ENCODE measurements at places on chromosomes 7 and 10.

DNA sequence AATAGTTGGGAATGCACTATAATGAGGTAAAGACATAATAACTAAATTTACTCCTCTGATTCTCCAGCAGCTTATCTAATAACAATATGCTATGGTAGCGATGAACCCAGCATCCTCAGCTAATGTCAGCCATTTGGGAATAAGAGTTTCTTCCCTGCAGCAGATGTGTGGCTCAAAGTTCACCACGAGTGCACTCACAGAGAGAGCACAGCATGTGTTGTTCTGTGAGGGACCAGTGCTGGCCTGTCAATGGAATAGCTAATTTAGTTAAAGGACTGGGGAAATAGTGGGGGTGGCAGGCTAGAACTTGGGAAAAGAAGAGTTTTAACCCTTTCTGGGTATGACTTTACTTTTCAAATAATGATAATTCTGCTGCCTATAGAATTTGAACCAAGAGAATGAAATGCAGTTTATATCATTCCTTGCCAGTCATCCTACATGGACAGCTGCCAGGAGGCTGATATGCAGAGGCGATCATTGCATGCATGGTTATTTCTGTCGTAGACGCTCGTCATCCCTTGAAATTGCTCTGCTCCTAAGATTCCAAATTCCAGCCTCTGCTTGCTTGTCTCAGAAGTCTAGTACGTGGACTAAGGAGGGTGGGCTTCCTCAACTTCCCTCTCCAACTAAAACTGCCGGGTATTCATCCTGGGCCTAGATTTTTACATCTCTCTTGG, 355.6 kb downstream of the RNLS start:
- DNase-seq, result no peak

- no peak for DNase-seq
These were observed 92.6 kb downstream of the JAZF1 start for GRCh38 chr7:28088032-28088431.

DNA sequence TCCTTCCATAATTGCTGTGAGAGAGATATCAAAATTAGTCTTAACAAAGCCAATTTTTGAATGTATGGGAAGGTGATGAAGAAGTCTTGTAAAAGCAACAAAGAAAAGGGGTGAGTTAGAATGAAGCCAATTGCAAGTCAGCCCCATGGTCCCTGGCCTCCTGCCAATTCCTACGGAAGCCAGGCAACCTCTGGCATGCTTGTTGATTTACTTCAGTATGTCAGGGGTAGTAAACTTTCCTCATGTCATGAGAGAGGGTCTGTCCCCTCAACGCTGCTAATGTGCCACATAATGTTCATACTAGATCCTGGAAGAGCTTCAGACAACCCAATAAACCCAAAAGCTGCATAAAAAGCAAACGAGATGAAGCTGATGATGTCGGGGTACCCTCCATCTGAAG, 159.1 kb upstream of the YAE1 start:
- peak; percentile 20 for DNase-seq

GRCh38 chr10:67487199-67487598, 208.8 kb downstream of the CTNNA3 start:
- no peak for DNase-seq

DNA sequence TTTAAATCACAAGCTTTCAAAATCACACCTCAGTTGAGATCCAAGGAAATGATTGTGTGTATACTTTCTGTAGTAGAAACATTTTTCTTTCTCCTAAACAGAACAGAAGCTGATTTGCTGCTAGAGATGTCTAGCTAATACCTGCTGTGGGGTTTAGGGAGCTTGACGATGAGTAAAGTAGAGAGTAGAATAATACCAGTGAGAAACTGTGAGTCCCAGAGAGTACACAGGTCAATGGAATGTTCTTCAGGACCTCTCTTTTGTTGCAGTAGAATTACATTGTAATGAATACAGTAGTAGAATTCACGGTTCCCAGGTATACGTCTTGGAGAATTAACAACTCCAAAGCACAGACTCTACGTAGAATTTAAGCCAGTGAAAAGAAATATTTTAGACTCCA, 18.0 kb downstream of the TRUB1 start:
- DNase-seq, result no peak

GRCh38 chr10:6619660-6620059, 39.6 kb upstream of the PRKCQ start:
- peak; percentile 3 for DNase-seq

DNA sequence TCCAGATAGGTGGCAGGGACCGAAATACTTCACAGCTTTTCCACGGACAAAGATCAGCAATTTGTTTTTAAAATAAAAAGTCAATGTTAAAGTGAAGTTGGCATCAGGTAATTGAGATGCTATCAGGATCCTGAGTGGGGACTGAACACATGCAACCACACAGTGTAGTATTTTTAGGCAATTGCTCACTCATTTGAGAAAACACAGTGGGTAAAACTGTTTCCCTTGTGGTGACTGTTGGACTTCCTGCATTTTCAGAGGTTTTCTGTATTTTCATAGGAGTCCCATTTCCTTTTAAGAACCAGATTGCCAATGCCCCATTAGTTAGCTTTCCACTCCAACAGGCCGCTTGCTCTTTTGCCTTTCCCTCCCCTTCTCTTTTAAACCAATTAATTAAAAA, 159.5 kb upstream of the ZNF32 start:
- DNase-seq, result peak; percentile 32

DNA sequence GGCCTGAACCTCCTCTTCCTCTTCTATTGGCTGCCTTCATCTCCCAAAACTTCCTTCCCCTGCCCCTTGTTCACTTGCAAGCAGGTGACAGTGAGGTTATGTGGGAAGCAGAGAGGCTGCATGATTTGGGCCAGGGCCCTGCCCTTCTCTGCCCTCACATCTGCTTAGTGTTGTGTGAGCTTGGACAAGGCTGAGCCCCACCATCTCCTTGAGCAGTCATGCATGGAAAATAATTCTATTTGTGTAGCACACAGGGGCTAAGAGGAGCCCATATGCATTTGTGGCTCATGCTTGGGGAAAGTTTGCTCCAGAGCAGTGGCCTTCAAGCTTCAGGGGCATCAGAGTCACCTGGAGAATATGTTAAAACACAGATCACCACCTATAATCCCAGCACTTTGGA, 26.8 kb upstream of the AQP1 start:
- DNase-seq, result no peak

DNA sequence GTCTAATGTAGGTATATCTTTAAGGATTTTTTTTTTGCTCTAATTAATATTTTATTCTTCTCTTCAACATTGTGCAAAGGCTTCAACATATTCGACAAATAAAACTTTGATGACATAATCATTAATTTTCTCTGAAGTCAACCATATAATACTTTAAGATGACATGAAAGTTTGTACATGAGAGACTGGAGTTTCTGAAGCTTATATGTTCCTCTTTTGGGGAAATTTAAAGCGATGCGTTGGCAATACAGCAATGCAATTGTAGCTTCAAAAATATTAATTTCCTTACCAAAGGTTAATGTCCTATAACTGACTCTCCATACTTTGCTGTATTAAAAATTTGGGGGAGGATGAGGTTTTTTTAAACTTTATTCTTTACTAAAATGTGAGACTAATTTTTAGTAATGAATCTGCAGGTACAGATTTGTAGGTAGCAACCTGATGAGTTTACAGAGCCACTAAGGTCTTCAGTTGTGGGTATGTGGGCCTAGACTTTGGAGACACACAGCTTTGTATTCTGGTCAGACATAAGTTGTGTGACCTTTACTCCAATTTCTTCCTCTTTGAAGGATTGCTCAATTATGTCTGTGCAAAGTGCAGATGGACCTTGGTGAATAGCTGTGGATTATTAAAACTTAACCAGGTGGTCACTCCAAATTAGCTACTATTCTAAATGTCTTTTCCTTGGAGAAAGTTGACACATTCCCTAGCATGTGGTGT, 18.0 kb upstream of the LIPA start:
- DNase-seq, result no peak

DNA sequence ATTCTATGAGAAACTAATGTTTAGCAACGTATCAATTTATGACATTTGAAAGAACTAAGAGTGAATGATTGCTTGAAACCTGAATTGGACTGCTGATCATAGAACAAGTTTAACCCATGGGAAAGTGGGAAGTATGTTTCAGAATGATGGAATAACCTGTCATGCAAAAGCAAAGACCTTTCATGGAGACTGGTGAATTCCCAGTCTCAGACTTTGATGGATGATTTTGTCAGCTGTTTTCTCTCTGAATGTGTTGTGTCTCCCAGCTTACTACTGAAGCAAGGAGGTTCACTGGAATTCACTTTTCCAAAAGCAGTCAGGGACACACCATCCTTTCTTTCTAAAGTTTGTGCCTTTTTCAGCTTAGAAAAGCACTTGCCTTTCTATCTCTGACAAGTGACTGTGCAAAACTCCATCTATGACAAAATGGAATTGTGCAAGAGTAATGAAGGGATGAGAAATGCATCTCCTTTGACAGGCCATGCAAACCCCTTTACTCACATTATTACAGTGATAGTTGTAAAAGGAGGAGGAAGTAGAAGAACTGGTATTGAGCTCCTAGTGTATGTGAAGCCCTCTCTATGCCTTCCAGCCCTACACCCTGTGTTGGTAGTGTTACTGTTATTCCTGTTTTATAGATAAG, 176.1 kb downstream of the PRKG1 start:
- no peak for DNase-seq

DNA sequence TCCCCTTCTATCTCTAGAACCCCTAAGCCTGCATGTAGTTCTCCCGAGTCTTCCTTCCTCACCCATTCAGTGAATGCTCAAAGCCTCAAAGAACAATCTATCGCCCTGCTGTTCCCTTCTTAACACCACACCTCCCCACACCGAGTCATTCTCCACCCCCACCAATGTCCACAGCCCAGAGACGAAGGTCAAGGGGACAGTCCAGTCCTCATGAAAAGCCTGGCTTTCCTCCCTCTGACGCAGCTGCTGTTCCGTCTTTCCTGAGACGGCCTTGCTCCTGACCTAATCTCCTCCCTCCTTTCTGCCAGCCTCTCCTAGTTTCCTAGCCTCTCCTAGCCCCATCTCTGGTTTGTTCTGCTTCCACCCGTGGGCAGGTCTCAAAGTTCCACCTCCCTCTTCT, 9.2 kb downstream of the MOSPD3 start:
- DNase-seq, result no peak

- no peak for DNase-seq
These were observed 1.6 kb upstream of the IDI1 start for GRCh38 chr10:1050554-1050953.

GRCh38 chr7:95716357-95717122, 55.8 kb upstream of the DYNC1I1 start:
- no peak for DNase-seq
